ENCODE measurements at places on chromosomes 6 and 20. TPM values are rescaled to one million over a fixed set of nuclear protein-coding genes. Genes with fewer than 3 reads are reported as not detected.

GRCh38 chr20:46607849-46608497 is 43.3 kb downstream of the SLC13A3 start:
- no peaks in the 10 kb centered on the region for H3K36me3 ChIP-seq
- H3K27me3 ChIP-seq = no peaks in the 10 kb centered on the region

The CD40 gene
- total RNA-seq = 16.3 TPM

- DNase-seq = peak; percentile 24
- H3K4me3 ChIP-seq = no peak overlapping the region
- H3K36me3 ChIP-seq = no peaks in the 10 kb centered on the region
- no peak overlapping the region for H3K27ac ChIP-seq
- no peaks in the 10 kb centered on the region for H3K27me3 ChIP-seq
These were observed 28.4 kb downstream of the RNF182 start for GRCh38 chr6:13953061-13953705.

GRCh38 chr20:8082025-8082424 is 50.0 kb upstream of the PLCB1 start:
- no peaks in the 10 kb centered on the region for H3K27me3 ChIP-seq
- DNase-seq = peak; percentile 21
- no peak overlapping the region for H3K4me3 ChIP-seq
- H3K36me3 ChIP-seq = no peaks in the 10 kb centered on the region

- no peaks in the 10 kb centered on the region for H3K36me3 ChIP-seq
- H3K27me3 ChIP-seq = no peaks in the 10 kb centered on the region
- H3K4me3 ChIP-seq = no peak overlapping the region
- no peak for DNase-seq
These were observed 83.4 kb downstream of the TSHZ2 start for GRCh38 chr20:53055367-53056067.

GRCh38 chr6:14738933-14739332 is 506.9 kb upstream of the JARID2 start:
- H3K27ac ChIP-seq = peak overlapping the region; percentile 19
- no peaks in the 10 kb centered on the region for H3K27me3 ChIP-seq
- no peaks in the 10 kb centered on the region for H3K36me3 ChIP-seq
- H3K4me3 ChIP-seq = no peak overlapping the region
- DNase-seq = peak; percentile 73

GRCh38 chr20:54843431-54843830 is 368.0 kb downstream of the DOK5 start:
- H3K4me3 ChIP-seq = no peak overlapping the region
- peaks cover 23% of the 10 kb centered on the region for H3K27me3 ChIP-seq
- H3K27ac ChIP-seq = no peak overlapping the region
- DNase-seq = no peak
- H3K4me1 ChIP-seq = no peaks in the 10 kb centered on the region

The PRR18 gene
- total RNA-seq = 0.50 TPM

Data from A673 (cell line).